A673 (cell line): ENCODE measurements at places on chromosomes 12 and 14.

DNA sequence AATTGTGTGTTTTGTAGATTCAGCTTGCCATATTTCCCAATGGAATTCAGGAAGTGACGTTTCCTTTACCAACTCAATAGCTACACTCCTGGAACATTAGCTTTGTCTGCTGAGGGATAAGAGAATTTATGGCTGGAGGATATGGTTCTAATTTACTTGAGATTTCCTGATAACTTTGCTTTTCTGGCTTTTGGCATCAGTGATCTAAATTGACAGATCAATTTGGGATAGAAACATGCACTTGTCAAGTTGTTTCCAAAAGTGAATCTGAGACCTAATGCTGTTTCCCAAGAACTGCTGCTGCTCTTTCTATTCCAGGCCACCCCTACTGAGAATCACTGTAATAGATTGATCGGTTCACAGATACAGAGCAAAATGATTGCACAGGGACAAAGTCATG is 43.2 kb downstream of the MGAT4C start:
- H3K36me3 ChIP-seq: no peaks in the 10 kb centered on the region
- H3K27me3 ChIP-seq: no peaks in the 10 kb centered on the region
- no peak overlapping the region for H3K4me3 ChIP-seq
- H3K4me1 ChIP-seq: peaks cover 4% of the 10 kb centered on the region

DNA sequence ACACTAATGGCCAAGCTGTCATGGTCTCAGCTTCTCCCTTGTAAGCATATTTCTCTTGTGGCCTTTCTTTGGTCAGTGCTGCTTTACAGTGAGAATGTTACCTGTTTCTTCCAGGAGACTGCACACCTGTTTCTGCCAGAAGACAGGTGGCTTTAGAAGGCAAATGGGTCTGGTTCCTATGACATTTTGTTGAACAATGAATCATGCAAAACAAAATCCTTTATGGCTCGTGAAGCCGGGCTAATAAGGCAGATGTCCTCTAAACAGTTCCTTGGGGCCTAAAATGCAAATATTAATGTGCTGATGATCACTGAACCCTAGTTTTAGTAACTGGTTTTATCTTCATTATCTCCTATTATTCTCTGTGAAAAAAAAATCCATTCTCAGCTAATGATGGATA is 927.6 kb downstream of the GALC start:
- no peak overlapping the region for H3K27ac ChIP-seq
- no peaks in the 10 kb centered on the region for H3K36me3 ChIP-seq
- H3K4me3 ChIP-seq: no peak overlapping the region

- no peak overlapping the region for H3K4me3 ChIP-seq
- H3K27ac ChIP-seq: peak overlapping the region; percentile 23
Observed at GRCh38 chr12:95248604-95249360, 31.2 kb downstream of the VEZT start.

- DNase-seq: no peak
- no peaks in the 10 kb centered on the region for H3K27me3 ChIP-seq
- no peak overlapping the region for H3K27ac ChIP-seq
- peaks cover 8% of the 10 kb centered on the region for H3K4me1 ChIP-seq
- no peak overlapping the region for H3K4me3 ChIP-seq
- H3K36me3 ChIP-seq: peaks cover 13% of the 10 kb centered on the region
Observed at GRCh38 chr12:125111403-125111802, 46.2 kb downstream of the AACS start.

GRCh38 chr12:42129595-42130204 is 15.0 kb downstream of the GXYLT1 start:
- no peak overlapping the region for H3K27ac ChIP-seq
- no peaks in the 10 kb centered on the region for H3K36me3 ChIP-seq
- H3K27me3 ChIP-seq: no peaks in the 10 kb centered on the region
- peak; percentile 85 for DNase-seq

- H3K4me3 ChIP-seq: no peak overlapping the region
- H3K27ac ChIP-seq: no peak overlapping the region
- H3K27me3 ChIP-seq: no peaks in the 10 kb centered on the region
- H3K4me1 ChIP-seq: no peaks in the 10 kb centered on the region
Observed at GRCh38 chr12:111893287-111893686, 51.3 kb downstream of the MAPKAPK5 start.

GRCh38 chr14:99548871-99549515 is 55.0 kb downstream of the CCDC85C start:
- DNase-seq: no peak
- peaks cover 18% of the 10 kb centered on the region for H3K4me1 ChIP-seq
- H3K36me3 ChIP-seq: no peaks in the 10 kb centered on the region
- H3K27ac ChIP-seq: no peak overlapping the region
- no peaks in the 10 kb centered on the region for H3K27me3 ChIP-seq

DNA sequence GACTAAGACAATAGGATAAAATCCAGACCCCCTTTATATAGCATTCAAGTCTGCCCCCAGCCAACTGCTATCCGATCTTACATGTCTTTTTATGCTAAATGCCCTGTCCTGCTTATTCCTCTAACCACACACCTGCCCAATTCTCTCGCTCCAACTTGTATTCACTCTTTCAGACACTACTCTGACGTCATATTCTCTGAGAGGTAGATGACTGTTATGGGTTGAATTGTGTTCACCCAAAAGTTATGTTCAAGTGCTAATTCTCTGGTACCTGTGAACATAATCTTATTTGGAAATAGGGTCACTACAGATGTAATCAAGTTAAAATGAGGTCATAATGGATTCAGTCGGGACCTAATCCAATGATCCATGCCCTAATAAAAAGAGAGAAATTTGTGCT is 84.0 kb upstream of the PTPRR start:
- DNase-seq: no peak
- H3K36me3 ChIP-seq: no peaks in the 10 kb centered on the region
- no peak overlapping the region for H3K27ac ChIP-seq
- no peak overlapping the region for H3K4me3 ChIP-seq
- no peaks in the 10 kb centered on the region for H3K27me3 ChIP-seq
- H3K4me1 ChIP-seq: no peaks in the 10 kb centered on the region

DNA sequence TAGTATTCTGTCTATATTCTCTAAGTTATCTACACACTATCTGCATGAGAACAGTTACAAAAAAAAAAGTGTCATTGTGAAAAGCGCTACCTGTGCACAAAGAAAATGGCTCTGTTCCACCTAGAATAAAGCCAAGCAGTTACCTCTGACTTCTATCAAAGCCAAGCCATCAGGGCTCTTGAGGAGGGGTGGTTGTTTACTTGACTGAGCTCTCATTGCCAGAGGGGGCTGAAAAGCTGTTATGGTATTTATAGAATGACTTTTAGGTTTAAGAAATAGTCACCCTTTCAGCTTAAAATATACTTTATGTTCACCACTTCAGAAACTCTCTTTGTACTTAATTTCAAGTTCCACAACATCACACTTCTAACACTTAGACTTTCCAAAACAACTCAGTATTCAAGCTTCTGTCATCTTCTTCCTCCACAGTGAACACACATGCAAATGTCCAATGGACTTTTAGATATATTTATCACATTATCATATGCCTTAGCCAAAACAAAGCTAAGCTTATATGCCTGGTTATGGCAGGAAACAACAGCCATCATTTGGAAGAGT is 7.5 kb downstream of the ITPR2 start:
- H3K4me1 ChIP-seq: peaks cover 3% of the 10 kb centered on the region
- no peak overlapping the region for H3K4me3 ChIP-seq
- DNase-seq: no peak
- no peaks in the 10 kb centered on the region for H3K27me3 ChIP-seq

DNA sequence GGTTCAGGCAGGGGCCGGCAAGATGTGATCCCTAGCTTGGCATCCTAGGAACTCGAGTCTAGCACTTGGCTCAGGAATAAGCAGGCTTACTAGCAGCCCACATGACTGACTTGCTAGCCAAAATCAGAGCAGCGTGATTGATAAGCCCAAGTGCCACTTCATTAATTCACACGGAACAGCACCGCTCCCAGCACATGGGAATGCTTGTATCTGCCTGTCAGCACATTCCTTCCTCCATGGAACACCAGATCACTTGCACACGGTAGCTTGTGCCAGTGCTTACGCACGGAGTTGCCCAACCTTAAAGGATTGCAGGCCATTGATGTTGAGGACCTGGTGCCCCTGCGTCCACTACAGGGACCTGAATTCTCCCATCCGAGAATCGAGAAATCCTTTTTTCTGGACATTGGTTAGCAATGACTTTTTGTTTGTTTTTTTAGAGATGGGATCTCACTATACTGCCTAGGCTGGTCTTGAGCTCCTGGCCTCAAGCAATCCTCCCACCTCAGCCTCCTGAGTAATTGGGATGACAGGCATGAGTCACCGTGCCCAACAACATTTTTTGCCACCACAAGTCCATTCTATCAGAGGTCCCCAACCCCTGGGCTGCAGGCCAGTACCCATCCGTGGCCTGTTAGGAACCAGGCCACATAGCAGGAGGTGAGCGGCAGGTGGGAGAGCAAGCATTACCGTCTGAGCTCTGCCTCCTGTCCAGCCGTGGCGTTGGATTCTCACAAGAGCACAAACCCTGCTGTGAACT is 30.6 kb upstream of the TSPAN9 start:
- H3K4me1 ChIP-seq: peaks cover 8% of the 10 kb centered on the region
- no peaks in the 10 kb centered on the region for H3K27me3 ChIP-seq
- no peak overlapping the region for H3K27ac ChIP-seq
- no peak for DNase-seq
- no peak overlapping the region for H3K4me3 ChIP-seq
- no peaks in the 10 kb centered on the region for H3K36me3 ChIP-seq

- no peak for DNase-seq
- no peak overlapping the region for H3K4me3 ChIP-seq
- no peaks in the 10 kb centered on the region for H3K36me3 ChIP-seq
- H3K4me1 ChIP-seq: peaks cover 53% of the 10 kb centered on the region
Observed at GRCh38 chr12:124537525-124538193, 29.8 kb downstream of the NCOR2 start.

DNA sequence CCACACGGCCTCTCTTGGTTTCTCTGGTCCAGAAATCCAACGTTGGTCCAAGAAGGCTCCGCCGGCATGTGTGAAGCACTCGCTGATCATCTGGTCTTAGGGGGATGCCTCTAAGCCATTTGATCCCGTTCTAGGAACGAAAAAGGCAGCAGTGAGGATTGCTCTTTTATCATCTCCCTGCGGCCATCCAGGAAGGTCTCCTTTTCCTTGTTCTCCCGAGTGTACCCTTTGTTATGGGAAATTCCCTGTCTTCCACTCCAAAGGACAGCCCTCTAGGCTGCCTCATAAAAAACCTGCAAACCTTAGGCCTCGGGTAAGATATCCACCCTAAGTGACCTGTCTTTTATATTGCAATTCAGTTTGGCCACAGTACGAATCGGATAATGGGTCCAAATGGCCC is 85.8 kb downstream of the TMTC3 start:
- no peaks in the 10 kb centered on the region for H3K4me1 ChIP-seq
- no peak overlapping the region for H3K4me3 ChIP-seq

DNA sequence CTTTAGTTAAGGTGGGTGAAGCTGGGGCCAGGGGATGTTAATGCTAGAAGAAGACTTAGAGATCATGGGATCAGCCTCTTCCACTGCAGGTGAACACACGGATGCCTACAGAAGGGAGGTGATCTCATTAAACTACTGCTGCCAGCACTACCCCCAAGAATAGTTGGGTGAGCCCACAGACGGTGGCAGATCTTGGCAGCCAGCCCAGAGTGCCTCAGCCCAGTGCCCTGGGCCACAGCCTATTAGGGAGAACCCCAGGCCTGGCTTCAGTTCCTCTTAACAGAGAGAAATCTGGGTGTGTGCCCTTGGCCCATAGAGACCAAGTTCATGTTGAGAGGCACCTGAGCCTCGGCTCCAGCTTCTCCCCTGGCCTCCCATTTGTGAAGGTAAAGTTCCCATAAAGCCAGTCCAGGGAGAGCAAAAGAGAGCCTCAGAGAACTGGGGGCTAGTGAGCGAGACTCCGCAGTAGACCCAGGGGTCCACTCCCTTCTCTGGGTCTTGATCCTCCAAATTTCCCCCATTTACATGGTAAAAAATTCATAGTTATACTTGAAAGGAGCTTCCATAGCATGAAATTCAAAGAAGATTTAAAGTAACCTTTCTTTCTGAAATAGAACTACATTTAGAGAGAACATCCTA is 125.0 kb upstream of the CCND2 start:
- no peaks in the 10 kb centered on the region for H3K27me3 ChIP-seq
- H3K4me1 ChIP-seq: no peaks in the 10 kb centered on the region
- H3K36me3 ChIP-seq: no peaks in the 10 kb centered on the region
- no peak for DNase-seq
- no peak overlapping the region for H3K4me3 ChIP-seq

DNA sequence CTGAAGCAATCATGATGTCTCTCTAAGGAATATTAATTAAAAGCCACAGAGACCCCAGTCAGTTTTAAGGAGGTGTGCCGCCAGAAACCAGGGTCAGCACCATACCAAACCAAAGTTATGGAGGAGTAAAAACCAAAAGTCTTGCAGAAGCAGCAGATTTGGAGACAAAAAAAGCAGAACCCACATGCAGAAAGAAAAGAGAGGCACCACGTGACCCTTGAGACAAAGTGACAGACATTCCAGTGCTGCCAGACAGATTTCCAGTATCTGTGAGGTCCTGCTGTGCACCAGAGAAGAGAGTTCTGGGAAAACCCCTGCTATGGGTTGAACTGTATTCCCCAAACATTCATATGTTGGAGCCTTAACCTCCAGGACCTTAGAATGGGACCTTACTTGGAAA is 59.7 kb downstream of the CAPZA3 start:
- DNase-seq: no peak
- no peak overlapping the region for H3K4me3 ChIP-seq
- H3K27ac ChIP-seq: no peak overlapping the region
- H3K27me3 ChIP-seq: no peaks in the 10 kb centered on the region

DNA sequence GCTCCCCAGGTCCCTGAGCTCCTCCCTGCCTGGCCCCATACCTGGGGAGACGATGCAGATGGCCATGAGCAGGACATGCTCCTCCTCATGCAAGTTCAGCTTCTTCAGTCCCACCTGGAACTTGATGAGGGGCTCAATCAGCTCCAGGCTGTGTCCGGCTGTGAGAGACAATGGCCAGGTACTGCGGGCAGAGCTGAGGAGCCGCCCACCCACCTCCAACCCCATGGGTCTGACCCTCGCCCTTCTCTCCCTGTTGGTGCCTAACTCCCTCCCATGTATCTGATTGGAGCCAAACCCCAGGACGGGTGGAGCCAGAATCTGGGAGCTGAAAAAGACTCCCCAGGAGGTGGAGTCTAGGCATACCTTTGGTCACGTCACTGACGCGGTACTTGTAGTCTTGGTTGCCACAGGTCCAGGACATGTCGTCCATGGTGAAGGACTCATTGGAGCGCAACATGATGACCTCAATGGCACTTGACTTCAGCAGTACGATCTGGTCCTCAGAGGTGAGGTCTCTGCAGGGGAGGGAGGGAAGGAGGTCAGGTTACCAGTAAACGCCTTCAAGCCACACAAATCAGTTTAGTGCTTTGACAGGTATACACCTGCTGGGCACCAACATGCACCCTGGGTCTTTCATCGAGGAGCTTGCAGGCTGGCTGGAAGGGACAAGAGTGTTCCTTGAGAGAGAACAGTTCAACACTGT is 26.7 kb upstream of the HDAC7 start:
- no peak overlapping the region for H3K4me3 ChIP-seq
- no peak for DNase-seq
- no peaks in the 10 kb centered on the region for H3K4me1 ChIP-seq
- H3K27me3 ChIP-seq: no peaks in the 10 kb centered on the region

DNA sequence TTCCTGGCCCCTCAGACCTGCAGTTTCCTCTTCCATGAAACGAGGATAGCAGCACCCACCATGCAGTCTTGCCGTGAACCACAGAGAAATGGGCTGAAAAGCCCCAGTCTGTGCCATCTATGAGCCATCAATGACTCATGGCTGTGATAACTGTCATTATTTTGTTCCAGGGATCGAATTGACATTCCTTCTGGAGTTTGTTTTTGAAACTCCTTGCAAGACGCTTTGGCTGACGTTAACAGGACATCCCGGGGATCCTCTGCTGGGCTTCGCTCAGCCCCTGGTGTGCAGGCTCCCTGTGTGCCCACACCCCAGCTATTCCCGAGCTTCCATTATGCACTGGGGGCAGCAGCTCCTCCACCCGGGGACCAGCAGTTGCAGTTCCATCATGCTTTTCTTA is 33.8 kb downstream of the MMAB start:
- no peaks in the 10 kb centered on the region for H3K4me1 ChIP-seq
- no peaks in the 10 kb centered on the region for H3K36me3 ChIP-seq
- no peaks in the 10 kb centered on the region for H3K27me3 ChIP-seq
- no peak for DNase-seq
- H3K4me3 ChIP-seq: no peak overlapping the region
